ENCODE measurements at places on chromosomes 2 and 18.

DNA sequence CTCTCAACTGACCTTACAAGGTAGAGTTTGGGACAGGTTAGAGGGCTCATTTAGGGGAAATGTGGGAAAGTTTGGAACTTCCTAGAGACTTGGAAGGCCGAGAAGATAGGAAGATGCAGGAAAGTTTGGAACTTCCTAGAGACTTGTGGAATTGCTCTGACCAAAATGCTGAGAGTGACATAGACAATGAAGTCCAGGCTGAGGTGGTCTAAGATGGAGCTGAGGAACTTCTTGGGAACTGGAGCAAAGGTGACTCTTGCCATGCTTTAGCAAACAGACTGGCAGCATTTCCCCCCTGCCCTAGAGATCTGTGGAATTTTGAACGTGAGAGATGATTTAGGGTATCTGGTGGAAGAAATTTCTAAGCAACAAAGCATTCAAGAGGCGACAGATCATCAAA lies 258.9 kb upstream of the GULP1 start:
- DNase-seq: no peak

DNA sequence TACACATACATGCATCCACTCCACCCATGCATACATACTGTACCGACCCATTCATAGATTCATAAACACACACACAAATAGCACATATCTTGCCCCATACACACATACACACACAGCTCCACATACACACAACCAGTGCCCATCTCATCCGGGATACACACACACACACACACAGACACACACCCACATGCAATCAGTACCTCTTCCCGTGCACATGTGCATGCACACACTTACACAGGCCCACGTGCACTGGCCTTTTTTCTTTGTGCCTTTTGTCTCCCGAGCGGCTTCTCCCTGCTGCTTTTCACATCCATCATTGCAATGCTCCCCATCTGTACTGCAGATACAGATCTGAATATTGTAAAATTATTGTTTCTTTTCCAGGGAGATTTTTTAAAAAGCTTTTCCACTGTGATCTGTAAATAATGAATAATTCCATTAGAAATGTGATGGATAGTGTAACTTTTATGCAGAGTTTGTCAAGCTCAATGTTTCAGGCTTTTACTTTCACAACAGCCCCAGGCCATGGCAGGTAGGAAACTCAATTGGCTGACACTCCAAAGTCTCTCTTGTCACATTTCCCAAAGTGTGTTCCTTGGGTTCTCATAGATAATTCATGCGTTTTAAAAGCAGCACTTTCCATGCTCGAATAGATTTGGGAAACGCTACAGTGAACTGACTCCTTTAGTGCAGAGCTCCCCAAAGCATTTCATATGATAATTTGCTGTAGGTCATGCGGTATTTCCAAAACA lies 393.5 kb downstream of the CTNNA2 start:
- no peak for DNase-seq

DNA sequence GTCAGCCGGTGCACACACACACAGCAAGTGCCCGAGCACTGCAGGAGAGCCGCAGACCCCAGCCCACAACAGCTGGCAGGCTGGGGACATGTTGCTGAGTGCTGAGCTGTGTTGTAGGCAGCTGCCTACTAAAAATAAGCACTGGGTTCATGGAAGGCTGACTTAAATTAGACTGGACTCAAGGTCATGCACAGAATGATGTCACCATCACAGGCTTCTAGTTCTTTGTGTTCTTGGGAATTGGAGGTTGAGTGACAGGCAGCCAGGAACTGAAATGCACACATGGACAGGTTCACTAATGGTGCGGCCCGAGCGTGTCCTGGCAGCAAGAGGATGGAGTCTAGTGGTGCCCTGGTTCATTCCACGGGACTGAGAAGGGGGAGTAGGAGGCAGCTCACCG lies 71.3 kb downstream of the VWA3B start:
- DNase-seq: no peak

DNA sequence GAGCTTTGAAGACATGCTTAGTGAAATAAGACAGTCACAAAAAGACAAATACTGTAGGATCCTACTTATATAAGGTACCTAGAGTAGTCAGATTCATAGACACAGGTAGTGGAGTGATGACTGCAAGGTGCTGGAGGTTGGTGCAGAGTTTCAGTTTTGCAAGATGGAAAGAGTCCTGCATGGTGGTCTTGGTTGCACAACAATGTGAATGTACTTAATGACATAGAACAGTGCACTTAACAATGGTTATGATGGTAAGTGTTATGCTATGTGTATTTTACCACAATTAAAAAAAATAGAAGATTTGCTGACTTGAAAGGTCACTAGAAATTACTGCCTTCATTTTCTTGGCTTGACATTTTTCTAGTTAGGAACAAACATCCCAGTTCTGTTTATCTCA lies 9.5 kb downstream of the CERS6 start:
- no peak for DNase-seq

DNA sequence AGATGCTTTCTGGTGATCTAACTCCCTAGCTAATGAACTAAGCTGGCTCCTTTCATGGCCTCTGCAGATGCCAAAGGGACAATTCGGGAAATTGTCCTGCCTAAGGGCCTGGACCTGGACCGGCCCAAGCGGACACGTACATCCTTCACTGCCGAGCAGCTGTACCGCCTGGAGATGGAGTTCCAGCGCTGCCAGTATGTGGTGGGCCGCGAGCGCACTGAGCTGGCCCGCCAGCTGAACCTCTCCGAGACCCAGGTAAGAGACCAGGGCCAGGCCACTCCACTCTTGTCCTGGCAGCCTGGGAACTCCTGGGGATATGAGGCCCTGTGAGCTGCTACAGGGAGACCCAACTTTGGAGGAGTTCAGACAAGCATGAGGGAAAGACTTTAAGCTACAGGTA lies 14.7 kb upstream of the ATP6V1B1 start:
- DNase-seq: no peak

GRCh38 chr18:22084547-22084946 lies 84.8 kb upstream of the GATA6 start:
- DNase-seq: no peak

DNA sequence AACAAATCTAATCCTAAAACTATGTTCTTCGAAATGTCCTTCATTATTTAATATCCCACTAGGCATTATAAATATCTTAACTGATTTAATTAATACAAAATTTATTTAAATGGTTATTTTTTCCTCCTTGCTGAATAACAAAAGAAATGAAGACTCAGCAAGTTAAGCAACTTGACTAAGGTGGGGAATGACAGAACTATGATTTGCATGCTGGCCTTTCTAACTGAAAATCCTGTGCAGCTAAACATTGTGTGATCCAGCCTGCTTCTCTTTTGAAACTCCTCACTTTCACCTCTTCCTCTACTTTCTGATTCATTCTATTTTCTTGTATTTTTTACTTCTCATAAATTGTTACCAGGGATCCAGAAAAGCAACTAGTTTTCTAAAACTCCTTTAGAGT lies 132.0 kb downstream of the CALCRL start:
- DNase-seq: no peak

DNA sequence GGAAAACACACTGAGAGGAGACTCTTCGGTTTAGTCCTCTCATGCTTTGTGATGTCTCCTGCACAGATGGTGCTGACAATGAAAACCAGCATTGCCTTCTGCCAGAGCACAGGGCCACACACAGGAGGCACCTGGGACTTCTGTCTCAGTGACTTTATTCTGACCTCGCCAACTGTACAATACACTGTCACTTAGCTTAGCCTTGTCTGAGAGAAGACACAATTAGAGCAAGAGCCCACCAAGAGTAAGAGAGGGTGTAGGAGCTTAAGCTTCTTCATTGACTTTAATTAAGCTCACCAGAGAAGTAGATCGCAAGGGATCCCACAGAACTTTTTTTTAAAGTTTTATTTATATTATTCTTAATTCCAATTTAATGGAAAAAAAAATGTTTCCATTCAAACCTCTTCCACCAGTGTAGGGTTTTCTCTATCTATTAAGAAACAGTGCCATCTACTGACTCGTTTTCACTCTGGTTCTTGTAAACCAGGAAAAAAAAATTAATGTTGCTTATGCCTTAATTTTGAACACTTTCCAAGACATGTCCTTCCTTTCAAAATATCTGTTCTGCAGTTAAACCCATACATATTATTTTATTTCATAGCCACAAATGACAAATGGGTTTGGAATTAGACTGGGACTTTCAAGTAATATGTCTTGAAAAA lies 42.4 kb upstream of the DDX18 start:
- DNase-seq: peak; percentile 14

- DNase-seq: no peak
Observed at GRCh38 chr2:120502761-120503160, 156.8 kb downstream of the INHBB start.

DNA sequence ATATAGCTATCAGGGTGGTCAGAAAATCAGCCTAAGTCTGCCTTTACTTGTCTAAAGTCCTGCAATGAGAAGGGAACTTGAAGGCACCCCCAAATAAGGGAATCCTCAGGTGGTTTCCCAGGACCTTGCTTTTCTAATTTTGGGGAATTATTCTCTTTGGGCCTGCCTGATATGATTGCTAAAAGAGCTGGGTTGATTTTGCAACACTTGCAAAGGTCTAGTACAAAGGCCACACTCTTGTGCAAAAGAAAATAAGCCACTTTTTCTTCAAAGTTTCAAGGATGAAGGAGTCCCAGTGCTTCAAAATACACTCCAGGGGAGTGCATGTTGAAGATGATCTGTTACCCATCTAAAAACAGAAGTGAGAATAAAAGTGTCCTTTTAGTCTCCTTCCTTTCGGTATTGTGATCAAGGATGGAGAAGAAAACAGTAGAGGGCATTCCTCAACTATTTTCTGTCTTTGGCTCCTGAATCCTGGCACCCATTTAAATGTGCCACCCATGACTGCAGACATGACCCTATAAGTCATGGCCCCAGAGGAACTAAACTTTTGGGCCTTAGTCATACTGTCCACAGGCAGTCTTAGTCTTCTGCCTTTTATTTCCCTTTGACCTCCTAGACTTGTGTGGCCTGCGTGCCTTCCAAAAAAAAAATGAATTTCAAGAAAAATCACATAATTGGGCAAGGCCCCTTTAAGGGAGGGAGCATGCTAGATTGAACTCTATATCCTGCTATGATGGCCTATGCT lies 5.1 kb downstream of the SULT1C3 start:
- DNase-seq: no peak

GRCh38 chr2:105188343-105188742 lies 53.2 kb upstream of the GPR45 start:
- no peak for DNase-seq

DNA sequence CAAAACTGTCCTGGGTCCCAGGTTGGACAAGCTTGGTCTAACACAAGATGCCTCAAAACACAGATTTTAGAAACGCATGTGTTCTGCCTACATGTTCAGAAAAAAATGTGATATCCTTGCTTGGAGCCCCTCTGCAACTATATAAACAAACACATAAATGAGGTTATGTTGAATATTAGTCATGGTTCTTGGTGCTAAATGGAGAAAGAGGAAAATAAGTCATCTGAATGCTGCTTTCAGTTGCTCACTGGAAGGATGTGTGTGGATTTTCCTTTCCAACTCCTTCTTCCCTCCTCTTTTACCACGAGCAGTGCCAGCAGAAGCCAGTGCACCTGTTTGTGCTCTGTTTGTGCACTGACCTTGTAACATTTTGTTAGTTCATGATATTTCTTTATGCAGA lies 85.3 kb downstream of the PIEZO2 start:
- no peak for DNase-seq

GRCh38 chr18:28736951-28737350 lies 560.0 kb upstream of the CDH2 start:
- DNase-seq: no peak

GRCh38 chr2:98554116-98554861 lies 54.0 kb downstream of the COA5 start:
- DNase-seq: no peak

DNA sequence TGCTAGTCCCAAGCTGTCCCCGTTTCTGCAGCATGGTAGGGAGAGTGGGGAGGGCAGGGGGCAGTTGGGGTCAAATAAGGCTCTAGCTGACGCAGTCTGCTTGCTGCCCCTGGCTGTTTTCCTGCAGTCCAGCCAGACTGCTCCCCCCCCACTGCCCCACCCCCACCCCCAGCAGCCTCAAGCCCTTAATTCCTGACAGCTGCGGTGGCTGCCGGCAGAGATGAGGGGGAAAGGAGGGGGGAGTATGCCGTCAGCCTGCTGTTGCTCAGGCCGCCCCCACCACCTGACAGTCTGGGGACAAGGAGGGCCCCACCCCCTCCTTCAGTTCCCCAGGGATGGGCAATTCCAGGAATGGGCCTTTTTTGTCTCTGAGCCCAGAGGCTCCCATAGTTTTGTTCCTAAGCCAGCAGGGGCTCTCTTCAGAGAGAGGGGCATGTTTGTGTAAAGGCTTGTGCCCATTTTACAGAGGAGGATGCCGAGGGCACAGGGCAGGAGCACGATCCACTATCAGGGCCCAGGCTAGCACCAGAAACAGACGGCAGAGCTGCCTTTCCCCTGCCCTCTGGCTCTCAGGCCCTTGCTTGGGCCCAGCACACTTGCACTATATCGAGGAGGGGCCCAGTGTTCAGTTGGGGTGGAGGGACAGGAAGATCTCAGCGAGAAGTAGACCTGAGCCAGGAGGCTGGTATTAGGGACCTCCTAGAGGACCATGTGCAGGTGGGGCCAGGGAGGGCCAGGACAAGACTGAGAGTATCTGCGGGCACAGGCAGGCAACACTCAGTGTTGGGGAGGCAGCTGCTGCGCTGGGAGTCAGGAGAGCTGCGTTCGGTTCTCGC lies 1.5 kb upstream of the WNT10A start:
- DNase-seq: no peak

GRCh38 chr18:13544953-13545352 lies 181.4 kb downstream of the FAM210A start:
- no peak for DNase-seq

DNA sequence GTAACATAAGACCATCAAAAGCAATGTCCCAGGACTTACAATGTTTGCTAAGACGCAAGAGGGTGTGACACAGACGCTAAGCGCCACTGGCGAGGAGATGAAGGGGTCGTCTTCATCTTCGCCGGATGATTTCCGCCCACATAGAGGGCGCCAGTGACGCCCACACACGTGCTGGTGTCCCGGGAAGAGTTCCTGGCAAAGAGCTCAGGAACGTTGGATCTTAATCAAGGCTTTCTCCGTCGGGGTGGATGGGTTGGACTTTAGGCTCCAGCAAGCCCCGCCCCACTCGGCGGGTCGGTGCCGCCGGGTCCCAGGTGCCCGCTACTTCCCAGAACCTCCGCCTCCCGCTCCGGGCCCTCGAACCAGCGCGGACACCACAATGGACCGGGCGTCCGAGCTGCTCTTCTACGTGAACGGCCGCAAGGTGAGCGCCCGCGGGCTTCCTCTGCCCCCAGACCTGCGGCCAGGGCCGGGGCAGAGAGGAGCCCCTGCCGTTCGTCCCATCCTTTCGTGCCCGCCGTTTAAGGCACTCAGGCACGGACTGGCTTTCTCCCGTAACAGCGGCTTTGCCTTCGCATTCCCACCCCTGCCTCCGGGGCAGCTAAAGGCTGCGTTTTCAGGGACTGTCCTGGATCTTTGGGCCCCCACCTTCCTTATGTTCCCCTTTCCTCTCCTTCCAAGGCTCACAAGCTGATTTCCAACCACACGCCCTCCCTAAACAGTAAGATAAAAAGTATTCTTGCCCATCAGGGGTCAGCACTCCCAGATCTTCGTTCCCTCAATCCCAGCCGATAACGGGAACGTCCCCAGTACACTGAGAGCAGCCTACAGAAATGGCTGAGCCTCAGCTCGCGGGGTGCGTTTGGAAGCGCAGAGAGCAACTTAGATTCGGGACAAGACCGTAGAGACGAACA lies at the start of gene AOX1:
TSS of gene AOX1 (plus strand) at position 285 of the 914 bp plus-strand sequence. CDS start at position 380, 95 bp downstream.
- peak; percentile 38 for DNase-seq

- DNase-seq: no peak
Observed at GRCh38 chr2:80122675-80123074, 181.9 kb downstream of the LRRTM1 start.

GRCh38 chr2:201882353-201883090 lies 76.2 kb downstream of the CDK15 start:
- peak; percentile 74 for DNase-seq
